ENCODE measurements at places on chromosomes 7 and 10.

- no peak for DNase-seq
Measured at GRCh38 chr7:142560166-142560565, 189.1 kb upstream of the PRSS1 start.

DNA sequence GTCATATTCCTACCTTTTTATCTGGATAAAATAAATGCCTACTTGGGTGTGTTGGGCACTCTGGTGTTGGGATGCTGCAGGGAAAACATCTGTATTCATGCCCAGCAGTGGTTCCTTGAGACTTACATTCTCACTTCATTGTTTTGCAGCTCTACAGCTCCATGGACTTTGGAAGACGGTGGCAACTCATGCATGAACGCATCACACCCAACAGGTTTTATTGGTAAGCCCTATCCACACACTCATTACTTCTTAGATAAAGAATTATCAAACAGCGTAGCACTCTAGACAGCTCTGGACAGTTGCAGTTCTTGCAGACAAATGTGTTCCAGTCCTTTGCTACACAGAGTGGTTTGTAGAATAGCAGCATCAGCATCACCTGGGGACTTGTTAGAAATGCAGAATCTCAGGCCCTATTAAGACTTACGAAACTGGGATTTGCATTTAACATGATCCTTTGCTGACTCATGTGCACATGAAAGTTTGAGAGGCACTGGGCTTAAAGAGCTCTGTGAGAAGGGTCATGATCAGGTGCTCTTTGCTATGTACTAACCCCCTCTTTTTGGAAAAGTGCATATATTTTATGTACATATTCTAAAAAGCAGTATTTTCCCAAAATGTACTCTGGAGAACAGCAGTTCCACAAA lies 401.9 kb downstream of the SORCS3 start:
- DNase-seq, result no peak

DNA sequence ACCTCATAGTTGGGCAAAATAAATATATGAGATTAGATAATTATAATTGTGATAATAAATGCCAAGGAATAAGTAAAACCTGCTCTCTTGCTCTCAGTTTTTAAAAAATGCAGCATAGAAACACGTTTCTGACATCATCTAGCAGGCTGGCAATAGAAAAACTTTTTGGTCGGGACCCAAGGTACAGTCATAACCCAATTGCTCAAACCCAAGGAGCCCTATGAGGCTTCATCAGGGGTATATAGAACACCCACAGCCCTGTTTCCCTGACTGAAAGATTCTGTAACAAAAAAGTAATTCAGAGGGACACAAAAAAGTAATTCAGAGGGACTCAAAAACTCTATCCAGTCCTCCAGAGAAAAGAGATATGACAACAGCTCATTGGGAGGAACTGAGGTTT lies 3.8 kb downstream of the PDE1C start:
- no peak for DNase-seq

DNA sequence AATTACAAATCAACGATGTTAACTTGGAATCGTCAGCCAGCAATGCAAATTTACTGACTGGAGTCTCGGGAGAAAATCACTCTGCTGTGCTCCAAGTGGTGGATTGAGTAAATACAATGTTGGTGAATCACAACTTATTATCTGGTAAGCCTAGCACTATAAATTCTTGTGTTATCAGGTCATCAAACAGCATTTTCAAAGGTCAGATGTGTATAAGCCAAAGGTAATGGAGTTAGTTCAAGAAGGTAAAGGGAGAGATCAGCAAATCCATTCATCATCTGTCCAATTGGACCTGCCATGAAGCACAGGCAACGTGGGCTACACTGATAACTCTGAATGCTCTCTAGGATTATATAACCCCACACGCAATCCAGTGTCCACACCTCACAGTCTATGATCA lies 13.9 kb downstream of the CUBN start:
- peak; percentile 15 for DNase-seq

- no peak for DNase-seq
Measured at GRCh38 chr10:77556990-77557601, 80.5 kb downstream of the KCNMA1 start.

Data from A673 (cell line).